ENCODE measurements at places on chromosomes 4 and X.
A peak's percentile ranks its signal among the peaks of the same experiment; 100 is the strongest.

DNA sequence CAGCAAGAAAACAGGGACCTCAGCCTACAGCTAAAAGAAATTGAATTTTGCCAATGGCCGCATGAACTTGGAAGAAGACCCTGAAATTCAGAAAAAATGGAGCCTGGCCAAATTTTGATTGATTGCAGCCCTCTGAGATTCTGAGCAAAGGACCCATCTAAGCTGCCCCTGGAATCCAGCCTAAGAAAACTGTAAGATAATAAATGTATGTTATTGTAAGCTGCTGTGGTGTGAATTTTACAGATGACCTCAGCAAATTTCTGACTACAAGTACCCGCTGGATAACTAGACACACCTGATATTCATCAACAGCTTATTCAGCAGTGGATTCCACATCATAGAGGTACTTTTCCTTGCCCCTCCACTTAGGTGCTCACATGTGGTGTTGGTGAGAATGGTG is 119.5 kb upstream of the EPHA5 start:
- DNase-seq = no peak

- no peak for DNase-seq
Observed at GRCh38 chrX:114583646-114584374, at the start of gene HTR2C. HTR2C (plus strand) TSS chrX:114584086; CDS start chrX:114726937, 142,851 bp downstream.

GRCh38 chr4:5416637-5417036 is 291.7 kb downstream of the EVC2 start:
- DNase-seq = no peak

GRCh38 chr4:101155945-101156344 is 191.4 kb downstream of the PPP3CA start:
- no peak for DNase-seq

- no peak for DNase-seq
Observed at GRCh38 chr4:40066651-40067050, 10.0 kb downstream of the N4BP2 start.

DNA sequence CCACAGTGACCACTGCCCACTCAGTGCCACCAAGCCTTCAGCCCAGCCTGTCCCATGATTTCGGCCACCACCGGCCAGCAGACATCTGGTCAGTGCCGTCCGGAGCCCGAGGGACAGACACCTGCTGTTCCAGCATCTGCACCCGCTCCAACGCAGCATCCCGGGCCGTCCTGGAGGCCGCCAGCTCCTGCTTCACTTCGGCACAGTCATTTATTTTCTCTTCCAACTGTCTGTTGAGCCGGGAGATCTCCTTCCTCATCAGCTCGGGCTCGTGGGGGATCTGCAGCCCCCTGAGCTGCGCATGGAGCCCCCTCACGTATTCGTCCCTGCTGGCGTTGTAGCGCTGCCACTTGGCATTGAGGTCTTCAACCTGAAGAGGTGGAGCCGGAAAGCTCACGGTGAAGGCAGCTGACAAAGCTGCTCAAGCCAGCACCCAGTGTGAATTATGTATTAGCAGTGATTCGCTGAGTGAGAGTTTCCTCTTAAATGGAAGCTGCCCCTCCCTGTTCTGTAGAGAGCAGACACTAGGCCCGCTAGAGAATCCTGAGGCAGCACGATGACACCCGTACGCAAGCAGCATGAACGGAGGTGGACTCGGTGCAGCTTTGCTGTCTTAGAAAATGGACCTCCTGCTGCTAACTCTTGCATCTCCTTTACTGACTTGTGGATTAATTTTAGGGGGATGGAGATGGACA is 11.4 kb downstream of the TNIP2 start:
- DNase-seq = no peak

DNA sequence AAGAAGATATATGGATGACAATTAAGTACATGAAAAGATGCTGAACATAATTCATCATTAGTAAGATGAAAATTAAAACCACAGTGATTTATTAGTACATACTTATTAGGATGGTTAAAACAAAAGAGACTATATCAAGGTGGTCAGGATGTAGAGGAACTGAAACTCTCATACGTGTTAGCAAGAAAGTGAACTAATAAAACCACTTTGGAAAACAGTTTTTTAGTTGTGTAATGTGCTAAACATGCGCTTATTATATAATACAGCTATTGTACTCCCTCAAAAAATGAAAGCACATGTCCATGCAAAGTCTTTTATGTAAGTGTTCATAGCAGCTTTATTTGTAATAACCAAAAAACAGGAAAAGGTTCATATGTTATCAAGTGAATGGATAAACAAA is 89.9 kb upstream of the KCTD8 start:
- no peak for DNase-seq

DNA sequence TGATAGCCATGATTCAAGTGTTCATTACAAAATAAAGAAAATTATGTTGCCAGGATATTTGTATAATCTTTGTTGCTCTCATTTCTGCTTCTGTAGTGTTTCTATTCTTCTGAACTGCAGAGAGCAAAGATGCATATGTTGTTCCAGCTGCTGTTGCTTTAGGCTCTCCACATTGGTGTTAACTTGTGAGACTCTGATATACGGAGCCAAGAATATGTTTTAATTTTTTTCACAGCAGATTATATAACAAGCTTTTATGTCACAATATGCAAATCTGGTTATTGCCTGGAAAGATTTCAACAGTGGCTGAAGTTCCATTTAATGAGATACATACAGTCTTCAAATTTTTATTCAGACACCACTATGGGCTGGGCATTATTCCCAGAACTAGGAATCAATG is 655.0 kb downstream of the GRXCR1 start:
- DNase-seq = no peak

DNA sequence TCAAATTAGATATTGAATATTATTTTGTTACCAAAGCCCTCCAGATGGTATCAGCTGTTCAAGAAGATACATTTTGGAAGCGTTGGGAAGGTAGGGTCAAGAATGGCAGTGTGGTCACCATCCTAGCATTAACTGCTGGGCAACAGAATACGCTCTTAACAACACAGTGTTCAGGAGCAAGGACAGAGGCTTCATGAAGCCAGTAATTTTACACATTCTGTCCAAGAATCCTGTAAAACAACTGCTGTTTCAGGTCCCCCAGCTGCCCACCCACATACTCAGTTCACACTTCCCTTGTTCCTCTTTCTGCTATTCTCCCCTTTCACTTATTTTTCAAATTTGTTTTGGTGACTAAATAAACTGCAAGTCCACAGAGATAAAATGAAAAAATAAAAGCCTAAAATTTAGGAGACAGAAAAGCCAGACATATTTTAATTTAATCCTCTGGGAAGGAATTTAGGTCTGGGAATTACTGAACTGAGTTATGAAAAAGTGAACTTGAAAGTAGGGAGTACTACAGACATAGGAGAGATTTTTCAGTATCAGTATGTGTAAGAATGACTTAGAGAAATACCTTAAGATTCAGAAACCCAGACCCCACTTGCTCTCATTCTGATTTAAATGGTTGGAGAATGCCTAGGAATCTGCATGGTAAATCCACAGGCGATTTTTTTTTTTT is 406.7 kb downstream of the MAPK10 start:
- DNase-seq = no peak

- DNase-seq = no peak
Observed at GRCh38 chr4:25345744-25346143, 31.3 kb upstream of the ANAPC4 start.

DNA sequence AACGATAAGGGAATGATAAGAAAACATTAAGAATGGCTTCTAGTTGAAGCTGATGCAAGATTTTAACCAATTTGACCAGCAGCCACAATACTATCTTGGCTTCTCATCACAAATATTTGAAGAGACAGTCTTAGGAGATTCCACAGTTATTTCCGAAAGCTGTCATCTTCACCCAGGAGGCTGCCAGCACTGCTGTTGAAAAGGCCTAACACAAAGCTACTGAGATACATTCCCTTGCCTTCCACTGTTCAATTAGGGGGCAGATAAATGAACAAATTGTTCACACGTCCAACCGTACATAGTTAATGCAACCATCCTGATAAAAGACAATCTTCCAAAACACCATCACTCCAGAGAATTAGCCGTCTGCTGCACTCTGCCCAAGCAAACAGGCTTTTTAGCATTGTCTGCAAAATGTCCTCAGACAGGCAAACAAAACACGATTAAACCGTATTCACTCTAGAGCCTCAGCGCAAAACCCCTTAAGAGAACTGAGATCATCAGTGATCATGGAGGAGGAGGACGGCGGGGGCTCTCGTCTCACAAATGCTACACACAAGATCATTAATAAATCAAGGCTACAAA is 189.8 kb upstream of the PSAPL1 start:
- DNase-seq = no peak

- no peak for DNase-seq
Observed at GRCh38 chr4:184815046-184815877, 10.5 kb downstream of the ACSL1 start.

DNA sequence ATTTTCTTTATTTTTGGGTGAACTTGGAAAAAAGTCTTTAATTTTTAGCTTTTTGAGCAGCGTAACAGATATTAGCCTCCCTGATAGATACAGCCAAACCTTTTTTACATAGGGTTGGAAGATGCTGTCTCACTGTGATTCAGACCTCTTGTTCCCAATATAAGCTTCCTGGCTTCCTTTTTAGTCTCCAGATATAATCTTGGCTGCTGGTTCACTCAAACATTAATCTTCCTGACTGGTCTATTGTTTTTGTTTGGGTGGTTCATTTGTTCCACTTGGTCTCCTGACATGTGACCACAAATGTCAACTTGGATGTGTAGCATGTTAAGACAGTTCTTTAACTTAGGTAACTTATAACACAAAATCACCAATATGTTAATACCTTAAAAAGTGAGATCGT is 23.0 kb downstream of the RPA4 start:
- no peak for DNase-seq

- DNase-seq = no peak
Observed at GRCh38 chrX:41671082-41671481, 17.7 kb upstream of the GPR34 start.

DNA sequence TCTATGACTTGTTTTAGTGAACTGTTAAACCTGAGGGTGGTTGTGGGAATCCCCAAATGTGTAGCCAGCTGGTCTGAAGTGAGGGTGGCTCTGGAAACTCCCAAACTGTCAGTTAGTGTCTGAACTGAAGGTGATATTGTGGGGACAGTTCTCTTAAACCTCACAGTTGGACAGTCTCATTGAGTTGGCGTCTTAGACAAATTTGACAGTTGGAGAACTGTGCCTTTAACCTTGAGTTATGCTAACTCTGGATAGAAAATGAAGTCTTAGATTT is 20.7 kb upstream of the CTSO start:
- DNase-seq = no peak

GRCh38 chr4:93368968-93369367 is 459.6 kb upstream of the ATOH1 start:
- no peak for DNase-seq

DNA sequence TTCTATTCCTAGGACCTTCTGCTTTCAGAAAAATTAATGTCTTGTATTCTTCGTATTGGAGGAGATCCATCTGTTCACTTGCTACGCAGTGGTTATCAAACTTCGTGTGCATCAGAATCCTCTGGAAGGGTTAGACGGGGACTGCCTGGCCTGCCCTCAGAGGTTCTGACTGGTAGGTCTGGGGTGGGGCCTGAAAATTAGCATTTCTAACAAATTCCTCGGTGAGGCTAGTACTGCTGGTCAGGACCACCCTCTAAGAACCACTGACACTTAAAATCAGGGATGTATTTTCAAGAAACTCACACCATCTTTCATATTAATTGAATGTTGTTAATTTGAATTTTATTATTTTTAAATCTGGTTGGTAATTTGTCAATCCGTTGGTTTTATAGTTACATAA is 63.0 kb downstream of the MAPK10 start:
- DNase-seq = no peak

GRCh38 chrX:38675856-38676255 is 114.5 kb downstream of the TSPAN7 start:
- no peak for DNase-seq

GRCh38 chr4:184074677-184075388 is 142.8 kb downstream of the ENPP6 start:
- DNase-seq = no peak

- no peak for DNase-seq
Observed at GRCh38 chr4:54359919-54360650, 131.0 kb downstream of the PDGFRA start.

DNA sequence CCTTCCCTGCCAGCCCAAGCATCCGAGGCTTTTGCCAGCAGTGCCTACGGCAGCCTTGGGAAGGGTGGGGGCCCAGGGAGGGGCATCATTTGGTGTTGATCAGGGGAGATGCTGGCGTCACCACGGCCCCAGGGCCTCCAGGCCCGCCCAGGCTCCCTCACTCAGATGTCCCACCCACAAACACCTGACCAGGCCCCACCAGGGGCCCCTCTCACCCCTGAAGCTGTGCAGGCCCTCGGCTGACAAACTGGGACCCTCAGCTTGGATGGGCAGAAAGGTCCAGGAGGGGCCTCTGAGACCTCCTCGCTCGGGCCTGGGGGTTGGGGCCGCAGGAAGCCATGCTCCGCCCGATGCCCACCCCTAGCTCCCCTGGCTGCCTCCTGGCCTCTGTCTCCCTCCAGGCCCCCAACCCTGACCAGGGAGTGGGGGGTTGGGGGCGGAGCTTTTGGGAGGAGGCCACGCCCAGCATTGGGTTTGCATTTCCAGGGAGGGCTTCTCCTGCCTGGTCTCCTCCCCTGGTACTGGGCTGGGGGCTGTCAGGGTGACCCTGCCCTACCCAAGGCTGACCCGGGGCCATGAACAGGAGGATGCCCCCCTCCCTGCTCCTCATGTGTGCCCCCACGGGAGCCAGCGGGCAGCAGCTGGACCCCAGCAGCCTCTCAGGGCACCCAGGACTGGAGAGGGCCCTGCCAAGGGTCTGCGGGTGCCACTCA is 33.4 kb upstream of the SPON2 start:
- peak; percentile 17 for DNase-seq

DNA sequence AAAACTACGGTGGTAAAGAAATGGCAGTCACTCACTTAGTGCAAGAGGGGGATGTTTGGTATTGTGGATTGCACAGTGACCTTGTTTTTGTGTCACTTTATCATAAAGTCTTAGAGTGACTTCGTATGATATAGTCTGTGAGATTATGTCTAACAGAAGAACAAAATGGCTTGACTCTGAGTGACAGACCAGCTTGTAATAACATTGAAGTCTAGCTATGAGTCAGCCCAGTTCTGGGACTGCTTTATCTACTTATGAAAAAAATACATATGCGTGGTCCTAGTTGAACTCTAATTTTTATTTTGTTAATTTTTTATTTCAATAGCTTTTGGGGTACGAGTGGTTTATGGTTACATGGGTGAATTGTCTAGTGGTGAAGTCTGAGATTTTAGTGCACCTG is 20.0 kb downstream of the DCLK2 start:
- DNase-seq = no peak

DNA sequence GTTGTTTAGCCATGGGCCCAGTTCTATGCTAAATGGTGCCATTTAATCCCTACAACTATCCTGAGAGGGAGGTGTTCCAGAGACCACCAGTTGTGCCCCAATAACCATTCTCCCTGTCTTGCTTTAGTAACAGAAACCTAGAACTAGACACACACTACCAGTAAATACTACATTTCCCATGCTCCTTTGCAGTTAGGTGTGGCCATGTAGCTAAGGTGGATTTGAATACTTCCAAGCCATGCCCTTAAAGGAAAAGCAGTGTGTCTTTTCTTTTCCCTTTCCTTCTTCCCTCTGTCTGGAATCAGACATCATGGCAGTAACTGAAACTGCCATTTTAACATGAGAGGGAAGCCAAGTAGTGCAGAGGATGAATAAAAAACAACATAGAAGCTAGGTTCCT is 90.9 kb upstream of the TMEM33 start:
- DNase-seq = no peak

Measured in activated T-cell treated with anti-CD3 and anti-CD28 coated beads, Interleukin-2, amount 50 U/mL, for 1 hour (primary cell).